ENCODE measurements at places on chromosomes 13 and 19. TPM values are rescaled to one million over a fixed set of nuclear protein-coding genes. Genes with fewer than 3 reads are reported as not detected.

ZNF135 gene
- total RNA-seq = 1.4 TPM

GRCh38 chr19:29836409-29836825 lies 24.6 kb downstream of the CCNE1 start:
- peaks cover 1% of the 10 kb centered on the region for H3K36me3 ChIP-seq
- H3K4me3 ChIP-seq = peak overlapping the region; percentile 69
- peak overlapping the region; percentile 99 for H3K27ac ChIP-seq
- H3K4me1 ChIP-seq = peaks cover 53% of the 10 kb centered on the region
- H3K27me3 ChIP-seq = no peaks in the 10 kb centered on the region
- peak; percentile 85 for DNase-seq

GPC6 gene
- not detected for total RNA-seq

DNA sequence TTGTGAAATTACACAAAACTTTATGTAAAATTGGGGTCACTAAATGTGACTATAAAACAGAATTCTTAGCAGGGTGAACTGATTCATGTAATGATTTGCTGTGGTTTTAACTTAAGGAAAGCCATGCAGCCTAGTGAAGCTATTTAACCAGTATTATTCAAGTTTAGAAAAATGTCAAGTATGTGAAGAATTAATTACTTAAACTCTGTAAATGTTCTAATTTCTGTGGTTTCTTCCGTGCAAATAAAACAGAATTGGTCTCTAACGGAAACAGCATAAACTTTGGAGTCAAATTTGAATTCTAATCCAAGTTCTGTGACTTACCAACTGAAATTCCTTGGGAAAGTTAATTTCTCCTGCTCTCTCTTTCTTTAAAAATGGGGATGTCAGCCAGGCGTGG lies 13.3 kb downstream of the CDC16 start:
- H3K27me3 ChIP-seq = no peaks in the 10 kb centered on the region
- no peak overlapping the region for H3K27ac ChIP-seq
- H3K4me1 ChIP-seq = peaks cover 14% of the 10 kb centered on the region

DDA1 gene
- 33.2 TPM for total RNA-seq
